ENCODE measurements at places on chromosomes 2 and 18.
A peak's percentile ranks its signal among the peaks of the same experiment; 100 is the strongest.

DNA sequence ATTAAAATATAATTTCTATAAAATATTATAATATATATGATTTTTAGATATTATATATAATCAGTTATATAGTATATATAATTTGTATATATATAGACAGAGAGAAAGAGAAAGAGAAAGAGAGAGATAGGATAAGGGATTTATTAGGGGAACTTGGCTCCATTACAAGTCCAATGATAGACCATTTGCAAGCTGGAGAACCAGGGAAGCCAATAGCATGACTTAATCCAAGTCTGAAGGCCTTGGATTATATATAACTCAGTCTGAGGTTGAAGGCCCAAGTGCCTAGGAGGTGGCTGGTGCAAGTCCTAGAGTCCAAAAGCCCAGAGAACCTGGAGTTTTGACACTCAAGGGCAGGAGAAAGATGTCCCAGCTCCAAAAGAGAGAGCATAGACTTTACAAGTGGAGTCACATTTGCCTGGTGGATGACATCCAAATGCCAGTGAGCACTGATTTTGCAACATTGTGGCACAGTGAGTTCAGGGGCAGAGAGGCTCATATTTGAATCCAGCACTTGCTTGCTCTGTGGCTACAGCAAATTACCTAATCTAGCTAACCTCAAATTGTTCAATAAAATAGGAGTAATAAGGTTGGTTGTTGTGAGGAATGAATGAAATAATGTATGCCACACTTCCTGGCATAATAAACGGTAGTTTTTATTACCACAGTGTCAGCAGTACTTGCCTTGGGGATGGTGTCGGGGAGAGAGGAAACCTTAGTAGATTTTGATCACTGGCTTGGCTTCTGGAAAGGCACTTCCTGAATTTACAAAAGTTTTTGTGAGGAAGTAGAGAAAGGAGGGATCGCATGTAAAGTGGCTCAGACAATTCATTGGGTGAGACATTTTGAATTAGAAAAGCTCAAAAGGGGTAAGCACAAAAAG is 69.6 kb upstream of the CD28 start:
- no peak for DNase-seq

GRCh38 chr2:172753610-172754009 is 18.0 kb downstream of the RAPGEF4 start:
- DNase-seq = no peak

DNA sequence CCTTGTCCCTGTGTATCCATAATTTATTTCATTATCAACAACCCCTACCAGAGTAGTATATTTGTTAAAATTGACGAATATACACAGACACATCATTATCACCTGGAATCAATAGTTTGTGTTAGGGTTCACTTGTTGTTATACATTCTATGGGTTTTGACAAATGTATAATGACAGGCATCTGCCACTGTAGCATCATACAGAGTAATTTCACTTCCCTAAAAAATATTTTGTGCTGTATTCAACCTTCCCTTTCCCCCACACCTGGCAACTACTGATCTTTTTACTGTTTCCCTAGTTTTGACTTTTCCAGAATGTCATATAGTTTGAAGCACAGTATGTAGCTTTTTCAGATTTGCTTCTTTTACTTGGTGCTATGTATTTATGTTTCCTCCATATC is 132.0 kb downstream of the ZNF804A start:
- no peak for DNase-seq

DNA sequence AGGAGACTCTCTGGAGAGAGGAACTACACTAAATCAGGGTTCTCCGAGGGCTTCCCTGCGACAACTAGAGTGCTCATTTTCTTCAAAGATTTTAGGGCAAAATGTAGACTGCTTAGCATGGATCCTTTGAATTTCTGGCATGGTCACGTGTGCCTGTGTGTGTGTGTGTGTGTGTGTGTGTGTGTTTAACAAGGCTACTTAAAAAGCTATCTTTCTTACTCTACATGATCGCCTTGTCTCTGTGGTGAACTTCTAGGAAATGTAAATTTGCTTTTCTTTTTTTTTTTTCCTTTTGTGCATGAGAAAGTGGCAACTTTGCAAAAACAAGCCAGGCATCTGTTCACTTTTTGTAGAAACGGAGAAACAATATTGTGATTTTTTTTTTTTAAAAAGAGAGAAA is 43.9 kb downstream of the SOX11 start:
- no peak for DNase-seq

GRCh38 chr2:61448229-61448628 is 22.7 kb downstream of the USP34 start:
- DNase-seq = no peak

GRCh38 chr2:201827621-201828020 is 21.3 kb downstream of the CDK15 start:
- DNase-seq = no peak

- DNase-seq = peak; percentile 89
These were observed 7.5 kb upstream of the RNF144A start for GRCh38 chr2:6909431-6910385.

GRCh38 chr2:151918308-151918707 is 90.1 kb upstream of the ARL5A start:
- DNase-seq = no peak

DNA sequence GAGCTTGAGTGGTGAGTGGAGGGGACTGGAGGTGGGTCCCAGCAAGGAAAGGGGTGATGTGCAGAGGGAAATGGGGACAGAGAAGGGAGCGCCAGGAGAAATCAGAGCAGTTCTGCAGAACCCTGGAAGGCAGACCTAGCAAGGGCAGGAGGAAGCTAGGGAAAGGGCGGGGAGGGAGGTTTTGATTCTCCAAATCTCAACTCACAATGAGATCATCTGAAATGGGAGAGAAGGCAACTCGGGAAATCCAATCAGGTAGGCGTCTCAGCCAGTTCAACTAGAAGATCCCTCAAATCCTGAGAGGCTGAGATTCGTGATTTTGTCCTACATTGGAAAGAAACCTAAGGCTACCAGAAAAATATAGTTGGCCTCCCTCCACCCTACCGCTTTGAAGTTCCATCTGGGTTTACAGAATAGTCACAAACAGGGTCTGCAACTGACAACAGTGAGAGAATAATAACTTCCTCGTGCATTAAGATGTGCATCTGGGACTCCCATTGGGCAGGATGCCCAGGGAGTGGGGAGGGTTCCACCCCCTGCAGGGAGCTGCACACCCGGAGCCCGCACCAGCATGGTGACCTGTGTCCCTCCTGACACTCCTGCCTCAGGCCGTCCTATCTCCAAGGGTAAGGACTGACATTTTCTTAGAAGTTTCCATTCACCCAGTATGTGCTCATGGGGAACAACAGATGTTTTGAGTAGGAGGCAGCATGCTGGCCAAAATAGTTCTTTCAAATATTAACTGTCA is 113.3 kb upstream of the ODC1 start:
- no peak for DNase-seq

- DNase-seq = no peak
These were observed 137.9 kb downstream of the MGAT5 start for GRCh38 chr2:134391751-134392160.

DNA sequence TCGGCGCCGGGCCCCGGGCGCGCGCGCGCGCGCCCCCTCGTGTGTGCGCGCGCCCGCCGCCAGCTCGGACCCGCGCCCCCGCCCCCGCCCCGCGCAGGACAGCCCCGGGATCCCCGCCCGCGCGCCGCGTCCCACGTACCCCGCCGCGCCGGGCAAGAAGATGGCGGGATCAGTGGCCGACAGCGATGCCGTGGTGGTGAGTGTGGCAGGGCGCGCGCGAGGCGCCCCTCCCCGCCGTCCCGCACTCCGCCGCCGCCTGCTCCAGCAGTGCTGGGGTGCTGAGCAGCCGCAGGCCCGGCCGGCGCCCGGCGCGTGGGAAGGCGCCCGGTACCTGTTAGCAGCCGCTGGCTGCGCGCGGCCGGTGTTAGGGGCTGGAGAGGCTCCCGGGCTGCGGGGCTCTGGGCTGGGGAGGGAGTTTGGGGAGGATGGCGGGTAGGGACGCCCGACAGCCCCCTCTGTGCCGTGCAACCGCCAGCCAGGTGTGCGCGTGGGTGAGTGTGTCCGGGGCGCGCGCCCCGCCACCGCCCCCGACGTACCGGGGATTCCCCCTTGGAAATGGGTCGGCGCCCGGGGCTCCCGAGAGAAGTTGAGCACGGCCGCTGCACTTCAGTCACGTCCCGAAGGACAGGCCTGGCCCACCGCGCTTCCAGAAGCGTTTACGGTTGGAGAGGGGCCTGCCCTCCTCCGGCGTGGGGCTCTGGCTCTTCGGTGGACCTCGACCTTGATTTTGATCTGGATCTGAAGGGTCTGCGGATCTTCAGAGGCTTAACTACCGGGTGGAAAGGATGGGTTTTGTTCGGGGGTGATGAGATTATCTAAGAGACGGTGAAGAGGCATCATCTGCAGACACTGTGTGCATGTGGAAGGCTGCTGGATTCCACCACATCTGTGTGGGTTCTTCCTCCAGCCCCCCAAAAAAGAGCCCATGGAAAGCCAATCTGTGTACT is 697 bp downstream of the LGALSL start:
- DNase-seq = peak; percentile 37

DNA sequence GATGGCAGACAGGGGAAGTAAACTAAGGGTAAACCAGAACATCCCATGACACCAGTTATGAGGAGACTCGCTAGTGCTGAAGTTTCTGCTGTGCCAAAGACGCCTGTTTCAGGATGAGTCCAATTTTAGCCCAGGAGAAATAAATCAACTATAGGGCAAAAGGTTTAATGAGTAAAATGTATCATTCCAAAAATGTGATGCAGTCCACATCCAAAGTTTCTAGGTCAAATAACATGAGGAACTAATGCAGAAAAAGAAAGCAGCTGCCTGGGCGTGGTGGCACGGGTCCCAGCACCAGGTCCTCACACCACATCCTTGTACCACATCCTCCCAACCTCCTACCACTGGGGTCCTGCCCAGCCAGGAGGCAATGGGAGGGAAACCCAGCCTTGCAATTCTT is 126.9 kb upstream of the CTAGE1 start:
- no peak for DNase-seq

- DNase-seq = no peak
These were observed 65.1 kb upstream of the YWHAQ start for GRCh38 chr2:9695941-9696340.

DNA sequence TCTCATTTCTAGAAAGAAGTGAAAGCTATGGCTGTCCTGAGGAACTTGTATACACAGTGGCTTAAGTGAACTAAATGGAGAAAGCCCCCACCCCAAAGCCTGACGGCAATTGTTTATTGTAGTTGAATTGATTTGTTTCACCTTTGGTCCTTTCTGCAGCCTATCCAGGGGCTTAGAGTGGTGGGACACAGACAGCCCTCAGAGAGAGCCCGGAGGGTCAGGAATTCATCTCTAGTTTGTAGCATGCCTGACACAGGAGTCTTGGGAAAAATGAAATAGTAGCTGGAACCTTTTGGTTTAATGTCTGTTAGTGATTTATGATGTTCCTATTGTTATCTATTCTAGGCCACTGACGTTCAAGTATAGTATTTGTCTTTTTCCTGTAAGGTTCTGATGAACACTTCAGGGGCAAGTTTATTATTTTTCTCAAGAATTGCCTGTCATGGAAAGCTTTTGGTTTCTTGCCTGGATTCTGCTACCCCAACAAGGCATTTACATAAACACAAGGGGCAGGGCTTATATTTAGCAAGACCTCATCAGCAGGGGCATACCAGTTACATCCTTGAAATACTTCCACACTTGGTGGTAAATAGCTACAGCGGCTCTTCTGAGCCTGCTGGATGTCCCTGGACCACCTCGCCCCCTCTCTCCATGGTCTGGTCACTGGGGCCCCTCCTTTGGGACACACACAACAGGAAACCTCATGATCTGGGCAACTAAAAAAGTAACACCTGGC is 44.4 kb downstream of the KCNE4 start:
- DNase-seq = no peak

DNA sequence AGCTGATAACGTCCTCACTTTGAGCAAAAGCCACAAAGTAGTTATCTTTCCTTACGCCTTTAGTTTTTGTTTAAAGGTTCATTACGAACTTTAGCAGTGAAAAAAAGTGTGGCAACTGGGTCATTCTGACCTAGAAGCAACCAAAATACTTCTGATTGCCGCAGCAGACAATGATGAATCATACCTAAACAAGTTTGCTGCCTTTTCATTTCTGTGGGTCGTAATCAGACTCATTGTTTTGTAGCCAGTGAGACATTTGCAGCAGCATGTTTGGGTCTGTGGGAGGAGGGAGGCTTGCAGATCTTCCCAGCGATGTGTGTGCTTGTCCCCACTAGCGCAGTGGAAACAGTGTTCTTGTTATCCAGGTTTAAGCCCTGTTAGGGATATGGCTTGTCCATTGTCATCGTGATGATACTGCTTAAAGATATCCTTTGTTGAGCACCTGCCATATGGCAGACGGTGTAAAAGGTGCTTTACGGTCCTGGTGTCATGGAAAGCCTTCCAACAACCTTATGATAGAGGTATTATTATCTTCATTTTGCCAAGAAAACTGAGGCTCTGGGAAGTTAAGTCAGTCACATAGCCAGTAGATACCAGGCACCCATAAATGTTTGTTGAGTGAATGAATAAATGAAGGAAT is 1.3 kb upstream of the GREB1 start:
- DNase-seq = no peak

GRCh38 chr2:174656676-174657176 is 59.1 kb upstream of the WIPF1 start:
- DNase-seq = no peak

GRCh38 chr2:31420936-31421335 is 6.4 kb upstream of the XDH start:
- no peak for DNase-seq

DNA sequence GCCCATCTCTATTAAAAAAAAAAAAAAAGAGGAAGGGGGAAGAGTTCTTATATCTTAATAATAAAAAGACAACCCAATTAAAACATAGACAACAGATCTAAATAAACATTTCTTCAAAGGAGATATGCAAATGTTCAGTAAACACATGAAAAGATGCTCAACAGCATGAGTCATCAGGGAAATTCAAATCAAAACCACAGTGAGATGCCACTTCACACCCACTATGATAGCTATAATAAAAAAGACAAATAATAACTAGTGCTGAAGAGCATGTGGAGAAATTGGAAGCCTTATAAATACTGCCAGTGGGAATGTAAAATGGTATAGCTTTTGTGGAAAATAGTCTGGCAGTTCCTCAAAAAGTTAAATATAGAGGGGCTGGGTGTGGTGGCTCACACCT is 61.5 kb upstream of the CYP20A1 start:
- peak; percentile 16 for DNase-seq

DNA sequence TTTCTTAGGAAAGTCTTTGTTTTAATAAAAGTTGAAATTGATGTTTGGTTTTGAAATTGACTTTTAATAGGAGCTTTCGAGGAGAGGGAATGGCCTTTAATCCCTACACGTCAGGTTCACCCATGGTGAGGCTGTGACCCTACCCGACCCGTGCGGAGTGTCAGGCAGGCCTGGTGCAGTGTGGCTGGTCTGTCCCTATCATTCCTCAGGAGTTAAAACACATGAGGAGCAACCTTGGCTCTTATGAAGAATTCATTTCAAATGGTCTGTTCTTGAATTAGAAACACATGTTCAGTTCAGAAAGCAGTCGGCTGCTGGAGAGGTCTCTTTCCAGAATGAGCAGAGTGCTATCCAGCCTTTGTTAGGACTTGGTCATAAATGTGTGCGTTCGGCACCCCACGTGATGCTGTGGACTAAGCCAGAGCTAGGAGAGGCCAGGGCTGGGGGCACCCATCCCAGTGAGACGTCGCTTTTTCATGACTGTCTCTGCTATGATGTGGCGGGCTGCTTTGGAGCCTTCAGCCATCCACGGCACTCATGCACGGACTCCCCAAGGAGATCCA is 54.7 kb downstream of the EMILIN2 start:
- no peak for DNase-seq

- DNase-seq = peak; percentile 21
These were observed 220.5 kb downstream of the PIEZO2 start for GRCh38 chr18:10928772-10929373.
